LoVo (cell line): ENCODE measurements at places on chromosomes 1 and 21.
A peak's percentile ranks its signal among the peaks of the same experiment; 100 is the strongest.

DNA sequence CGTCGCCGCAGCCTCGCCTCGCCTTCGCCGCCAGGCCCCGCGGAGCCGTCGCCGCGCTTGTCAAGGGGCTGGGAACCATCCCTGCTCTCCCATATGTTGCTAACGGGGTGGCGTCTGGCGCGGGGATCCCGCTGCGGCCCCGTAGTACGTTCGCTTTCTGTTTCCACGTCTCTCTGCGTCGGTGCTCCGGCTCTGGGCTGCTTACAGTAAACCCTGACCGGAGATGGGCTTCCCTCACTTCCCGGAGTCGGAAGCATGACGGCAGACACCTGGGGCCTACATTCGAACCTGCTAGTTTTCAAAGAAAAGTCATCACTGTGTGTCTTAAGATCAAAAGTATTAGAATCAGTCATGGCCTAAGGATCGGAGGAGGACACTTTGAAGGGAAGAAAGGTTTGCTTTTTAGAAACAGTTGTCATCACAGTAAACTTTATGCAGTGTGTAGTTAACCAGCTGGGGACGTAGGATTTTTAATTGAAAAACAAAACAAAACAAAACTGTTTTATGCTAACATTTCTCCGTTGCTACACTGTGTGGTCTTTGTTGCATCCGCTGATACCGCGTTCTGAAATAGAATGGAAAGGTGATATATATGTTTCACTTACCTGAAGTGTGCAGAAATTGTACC is 69.0 kb downstream of the SLC35A3 start:
- DNase-seq = peak; percentile 39

- DNase-seq = no peak
Measured at GRCh38 chr1:171910786-171911185, 69.5 kb downstream of the DNM3 start.

DNA sequence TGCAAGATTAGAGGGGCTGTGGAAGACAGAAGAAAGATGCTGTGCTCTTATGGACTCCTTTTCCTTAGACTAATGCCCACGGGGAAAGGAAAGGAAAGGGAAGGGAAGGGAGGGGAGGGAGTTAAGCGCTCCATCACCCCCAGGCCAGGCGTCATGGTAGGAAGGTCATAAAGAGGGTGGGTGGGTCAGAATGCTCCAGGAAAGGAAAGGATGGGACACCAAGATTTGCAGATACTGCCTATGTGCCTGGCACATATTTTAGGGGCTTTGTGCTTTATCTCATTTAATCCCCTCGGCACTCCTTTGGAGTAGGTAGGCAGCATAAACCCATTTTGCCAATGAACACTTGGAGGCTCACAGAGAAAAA is 41.4 kb downstream of the MAB21L3 start:
- no peak for DNase-seq

GRCh38 chr1:227889863-227890405 is 57.8 kb downstream of the WNT9A start:
- no peak for DNase-seq

- no peak for DNase-seq
Measured at GRCh38 chr1:76419603-76420002, 345.1 kb downstream of the ST6GALNAC3 start.

- DNase-seq = no peak
Measured at GRCh38 chr1:25460020-25460419, 29.3 kb downstream of the MACO1 start.

- DNase-seq = no peak
Measured at GRCh38 chr1:178358456-178358855, 138.3 kb downstream of the CLEC20A start.

- DNase-seq = no peak
Measured at GRCh38 chr1:110620686-110621085, 14.5 kb upstream of the KCNA2 start.

GRCh38 chr1:107941531-107941930 is 23.4 kb downstream of the VAV3 start:
- no peak for DNase-seq

GRCh38 chr1:54069791-54070170 is 16.4 kb downstream of the TCEANC2 start:
- no peak for DNase-seq

GRCh38 chr1:35808450-35809113 is 766 bp downstream of the AGO4 start:
- DNase-seq = peak; percentile 27

DNA sequence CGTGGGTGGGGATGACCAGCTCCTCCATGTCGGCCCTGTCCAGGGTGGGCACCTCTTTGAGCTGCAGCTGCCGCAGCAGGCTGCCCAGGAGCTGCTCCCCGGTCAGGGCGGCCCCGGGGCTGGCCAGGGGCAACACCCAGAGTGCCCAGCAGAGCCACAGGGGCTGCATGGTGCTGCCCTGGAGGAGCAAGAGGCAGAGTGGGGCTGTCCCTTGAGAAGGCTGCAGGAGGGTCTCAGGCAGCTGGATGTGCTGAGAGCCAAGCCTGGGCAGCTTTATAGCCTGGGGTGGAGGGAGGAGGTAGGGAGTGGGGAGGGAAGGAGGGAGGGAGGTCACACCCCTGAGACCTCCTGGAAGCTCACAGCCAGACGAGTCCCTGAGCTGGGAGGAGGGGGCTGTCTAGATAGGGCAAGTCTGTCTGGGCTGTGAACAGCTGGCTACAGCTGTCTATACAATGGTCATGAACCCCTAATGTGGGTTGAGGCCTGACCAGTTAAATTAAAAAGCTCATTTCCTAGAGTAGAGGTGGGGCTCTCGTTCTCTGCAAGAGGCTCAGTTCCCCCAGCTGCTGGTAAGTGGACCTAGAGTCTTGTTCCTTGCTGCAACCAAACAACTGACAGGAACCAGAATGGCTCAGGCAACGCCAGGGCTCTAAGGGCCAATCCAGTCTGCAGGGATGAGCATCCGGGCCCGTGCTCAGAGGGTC is at the start of gene LEFTY1:
Gene LEFTY1, minus strand, starts transcription at position 249 of the 704 bp plus-strand sequence. Its CDS starts 80 bp downstream, at position 169.
- no peak for DNase-seq

DNA sequence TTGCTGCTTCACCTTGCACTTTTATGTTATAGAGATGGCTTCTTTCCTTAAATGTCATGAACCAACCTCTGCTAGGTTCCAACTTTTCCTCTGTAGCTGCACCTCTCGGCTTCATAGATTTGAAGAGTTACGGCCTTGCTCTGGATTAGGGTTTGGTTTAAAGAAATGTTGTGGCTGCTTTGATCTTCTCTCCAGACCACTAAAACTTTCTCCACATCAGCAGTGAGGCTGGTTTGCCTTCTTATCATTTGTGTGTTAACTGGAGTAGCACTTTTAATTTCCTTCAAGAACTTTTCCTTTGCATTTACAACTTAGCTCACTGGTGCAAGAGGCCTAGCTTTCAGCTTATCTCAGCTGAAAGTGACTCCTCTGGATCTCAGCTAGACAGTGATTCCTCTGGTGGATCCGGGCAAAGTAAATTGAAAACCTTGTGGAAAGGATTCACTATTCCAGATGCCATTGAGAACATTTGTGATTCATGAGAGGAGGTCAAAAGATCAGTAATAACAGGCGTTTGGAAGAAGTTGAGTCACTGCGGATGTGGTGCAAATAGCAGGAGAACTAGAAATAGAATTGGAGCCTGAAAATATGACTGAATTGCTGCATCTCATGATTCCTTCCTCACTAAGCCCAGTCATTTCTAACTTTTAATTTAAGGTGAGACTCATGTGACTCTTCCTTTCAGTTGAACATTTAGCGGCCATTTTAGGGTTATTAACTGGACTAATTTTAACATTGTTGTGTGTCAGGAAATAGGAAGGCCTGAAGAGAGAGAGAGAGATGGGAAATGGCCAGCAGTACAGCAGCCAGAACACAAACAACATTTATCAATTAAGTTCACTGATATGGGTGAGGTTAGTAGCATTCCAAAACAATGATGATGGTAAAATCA is 16.2 kb upstream of the RGS1 start:
- DNase-seq = no peak

- no peak for DNase-seq
Measured at GRCh38 chr21:42455754-42456440, 40.1 kb downstream of the RSPH1 start.

GRCh38 chr1:43872280-43872679 is 61.3 kb upstream of the ARTN start:
- no peak for DNase-seq

- DNase-seq = no peak
Measured at GRCh38 chr21:16084776-16085364, 355.1 kb downstream of the USP25 start.

DNA sequence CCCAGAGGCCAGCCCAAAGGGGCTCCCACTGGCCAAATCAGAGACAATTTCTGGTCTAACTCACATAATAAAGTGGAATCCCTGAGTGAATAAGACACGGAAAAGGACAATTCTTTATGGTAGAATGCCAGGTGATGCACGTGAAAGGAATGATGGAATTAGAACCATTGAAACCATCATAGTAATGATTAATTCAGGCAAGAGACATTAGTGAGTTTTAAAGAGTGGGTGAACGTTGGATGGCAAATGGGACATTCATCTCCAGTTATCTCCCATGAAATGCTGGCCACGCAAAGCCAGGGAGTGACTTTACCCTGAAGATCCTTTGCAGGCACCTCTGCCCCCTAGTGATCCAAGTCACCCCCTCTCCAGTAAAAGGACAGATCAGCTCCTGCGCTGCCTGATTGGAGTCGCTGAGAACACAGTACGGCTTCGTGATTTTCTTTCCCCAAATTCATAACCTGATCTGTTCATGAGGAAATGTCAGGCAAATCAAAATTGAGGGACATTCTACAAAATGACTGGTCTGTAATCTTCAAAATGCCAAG is 87.5 kb downstream of the AJAP1 start:
- DNase-seq = no peak

DNA sequence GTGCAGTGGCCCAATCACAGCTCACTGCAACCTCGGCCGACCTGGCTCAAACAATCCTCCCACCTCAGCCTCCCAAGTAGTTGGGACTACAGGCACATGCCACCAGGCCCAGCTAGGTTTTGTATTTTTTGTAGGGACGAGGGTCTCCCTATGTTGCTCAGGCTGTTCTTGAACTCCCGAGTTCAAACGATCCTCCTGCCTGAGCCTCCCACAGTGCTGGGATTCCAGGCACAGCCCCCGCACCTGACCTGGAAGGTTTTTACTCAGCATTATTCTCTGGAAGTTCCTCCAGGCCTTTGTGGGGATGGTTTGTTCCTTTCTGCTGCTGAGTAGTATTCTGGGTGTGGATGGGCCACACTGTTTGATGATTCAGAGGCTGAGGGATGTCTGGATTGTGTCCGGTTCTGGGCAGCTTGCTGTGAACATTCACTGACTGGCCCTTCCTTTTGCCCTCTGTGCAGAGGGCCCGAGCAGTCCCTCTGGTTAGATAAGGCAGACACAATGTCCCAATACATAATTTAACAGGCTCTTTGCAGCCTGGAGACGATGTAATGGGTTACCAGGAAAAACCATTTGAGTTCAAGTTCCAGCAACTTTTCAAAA is 6.0 kb upstream of the TRAPPC10 start:
- no peak for DNase-seq

DNA sequence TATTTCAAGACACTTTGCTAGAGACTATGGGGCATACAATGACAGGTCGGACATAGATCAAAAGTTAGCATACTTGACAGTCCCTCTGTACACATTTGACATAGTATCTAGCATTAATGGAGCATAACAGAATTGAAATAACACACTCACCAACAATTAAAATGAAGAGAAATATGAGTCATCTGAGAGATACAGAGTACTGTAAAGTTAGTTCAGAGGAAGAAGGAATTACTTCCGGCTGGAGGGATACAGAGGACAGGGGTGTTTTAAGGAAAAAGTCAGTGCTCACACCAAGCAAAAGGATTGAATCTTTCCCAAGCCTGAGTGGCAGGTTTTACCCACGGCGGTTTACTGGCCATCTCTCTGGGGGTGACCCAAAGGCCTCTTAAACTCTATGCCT is 2.4 kb downstream of the ZMYND12 start:
- no peak for DNase-seq

GRCh38 chr1:200775850-200776249 is 37.2 kb downstream of the CAMSAP2 start:
- no peak for DNase-seq

- DNase-seq = peak; percentile 77
Measured at GRCh38 chr1:119779869-119780356, 11.2 kb upstream of the HMGCS2 start.

GRCh38 chr1:206706298-206706791 is 21.6 kb downstream of the MAPKAPK2 start:
- no peak for DNase-seq

GRCh38 chr1:234214129-234214910 is 158.9 kb upstream of the COA6 start:
- no peak for DNase-seq

DNA sequence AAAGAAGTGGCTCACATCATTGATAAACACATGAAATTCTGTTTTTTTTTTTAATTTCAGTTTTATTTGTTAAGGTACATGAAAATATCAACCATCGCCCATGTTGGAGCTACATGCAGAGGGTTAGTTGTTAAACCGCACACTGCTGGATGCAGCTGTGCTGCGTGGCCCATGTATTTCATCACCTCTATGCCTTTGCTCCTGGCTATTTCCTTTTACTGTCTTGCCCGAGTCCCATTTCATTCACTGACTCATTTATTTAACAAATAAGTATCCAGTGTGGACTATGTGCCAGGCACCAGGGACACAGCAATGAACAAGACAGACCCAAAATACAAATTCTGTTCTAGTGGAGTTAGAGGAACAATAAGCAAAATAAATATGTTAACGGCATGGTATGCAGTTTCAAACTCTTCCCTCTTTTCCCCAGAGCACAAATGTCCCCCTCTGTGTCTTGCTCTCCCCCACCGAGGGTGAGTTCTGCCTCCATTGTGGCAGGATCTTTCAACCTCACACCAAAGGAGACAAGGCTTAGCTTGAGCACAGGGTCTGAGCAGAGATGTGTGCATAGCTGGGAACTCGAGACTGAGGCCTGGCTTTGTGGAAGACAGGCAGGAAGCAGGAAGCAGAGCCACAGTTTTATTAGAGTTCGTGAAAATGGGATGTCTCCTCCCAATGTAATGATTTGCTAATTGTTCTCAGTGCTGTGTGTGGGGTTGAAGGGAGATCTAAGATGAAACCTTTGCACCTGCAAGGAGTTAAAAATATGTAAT is 44.6 kb downstream of the MAN1C1 start:
- peak; percentile 21 for DNase-seq

DNA sequence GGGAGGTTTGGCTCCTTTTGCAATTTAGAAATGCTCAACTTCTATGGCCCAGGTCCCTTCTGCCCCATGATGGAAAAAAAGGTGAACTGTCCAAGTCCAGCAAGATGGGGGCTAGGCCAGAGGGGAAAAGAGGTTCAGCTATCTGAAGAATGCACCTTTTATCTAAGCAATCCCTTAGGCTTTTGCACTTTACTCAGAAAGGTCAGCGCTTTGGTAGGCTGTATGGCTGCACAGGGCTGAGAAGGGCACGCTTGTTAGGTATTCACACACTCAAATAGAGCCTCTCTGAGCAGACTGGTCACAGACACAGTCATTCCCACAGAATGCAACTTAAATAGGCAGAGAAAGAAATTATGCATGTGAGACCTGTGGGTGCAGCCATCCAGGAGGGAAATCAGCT is 31.0 kb downstream of the KANK4 start:
- DNase-seq = no peak
